Right lobe of liver (tissue), 6 donors: ENCODE measurements at places on chromosomes 4 and X.

DNA sequence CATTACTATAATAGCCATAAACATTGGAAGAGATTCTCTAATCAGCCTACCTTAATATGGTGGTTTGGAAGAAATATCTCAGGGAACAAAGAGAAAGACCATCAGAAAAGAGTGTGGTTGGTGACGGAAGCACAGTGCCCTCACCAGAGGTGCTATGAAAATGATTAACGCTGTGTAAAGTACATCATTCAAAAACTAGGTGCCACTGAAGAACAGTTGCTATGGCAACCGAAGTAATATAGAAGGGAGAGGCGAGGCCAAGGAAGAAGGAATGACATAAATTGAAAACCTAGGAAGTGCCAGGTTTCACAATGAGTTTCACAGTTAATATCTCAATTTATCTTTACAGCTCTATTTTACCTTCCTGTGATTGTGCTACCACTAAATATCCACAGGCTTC lies 57.0 kb upstream of the ARSJ start:
- DNase-seq = no peak

- no peak for DNase-seq
Observed at GRCh38 chr4:16977081-16977480, 78.6 kb upstream of the LDB2 start.

GRCh38 chr4:186765673-186766546 lies 42.3 kb upstream of the FAT1 start:
- peak; percentile 63 for DNase-seq

GRCh38 chr4:103451341-103451740 lies 253.2 kb upstream of the CENPE start:
- no peak for DNase-seq
